ENCODE measurements at places on chromosomes 7 and 10. TPM values are rescaled to one million over a fixed set of nuclear protein-coding genes. Genes with fewer than 3 reads are reported as not detected.

Gene DDX50
- total RNA-seq = 25.6 TPM

- no peak for DNase-seq
Measured at GRCh38 chr7:29230871-29231345, 36.3 kb downstream of the CHN2 start.

Gene LIPJ
- total RNA-seq = not detected

DNA sequence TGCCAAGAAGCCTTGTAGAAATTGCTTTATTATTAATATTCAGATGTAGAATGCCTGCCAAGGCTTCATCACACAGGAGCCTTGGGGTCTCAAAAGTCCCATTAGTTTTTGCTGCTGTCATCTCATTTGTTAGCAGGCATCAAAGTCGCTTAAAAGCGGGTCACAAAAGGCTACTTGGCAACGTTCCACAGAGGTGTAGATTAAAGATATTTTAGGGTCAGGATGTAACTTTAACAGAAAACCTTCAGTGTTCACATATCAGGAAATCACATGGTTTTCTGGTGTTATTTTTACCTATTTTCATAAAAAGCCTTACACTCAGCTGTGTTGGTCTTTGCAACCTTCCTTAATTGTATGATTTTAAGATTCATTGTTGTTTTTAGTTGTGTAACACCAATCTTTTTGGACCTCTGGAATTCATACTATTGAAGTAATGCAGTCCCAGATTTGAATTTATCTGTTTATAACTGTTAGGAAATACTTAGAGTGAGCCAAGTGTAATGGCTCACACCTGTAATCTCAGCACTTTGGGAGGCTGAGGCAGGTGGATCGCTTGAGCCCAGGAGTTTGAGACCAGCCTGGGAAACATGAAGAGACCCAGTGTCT is 65.3 kb downstream of the TET1 start:
- no peak for DNase-seq

Gene GLI3
- total RNA-seq = 2.9 TPM

Gene HSPA12A
- 4.7 TPM for total RNA-seq
